NCI-H2107 (cell line): ENCODE measurements at places on chromosomes 13 and 19.

DNA sequence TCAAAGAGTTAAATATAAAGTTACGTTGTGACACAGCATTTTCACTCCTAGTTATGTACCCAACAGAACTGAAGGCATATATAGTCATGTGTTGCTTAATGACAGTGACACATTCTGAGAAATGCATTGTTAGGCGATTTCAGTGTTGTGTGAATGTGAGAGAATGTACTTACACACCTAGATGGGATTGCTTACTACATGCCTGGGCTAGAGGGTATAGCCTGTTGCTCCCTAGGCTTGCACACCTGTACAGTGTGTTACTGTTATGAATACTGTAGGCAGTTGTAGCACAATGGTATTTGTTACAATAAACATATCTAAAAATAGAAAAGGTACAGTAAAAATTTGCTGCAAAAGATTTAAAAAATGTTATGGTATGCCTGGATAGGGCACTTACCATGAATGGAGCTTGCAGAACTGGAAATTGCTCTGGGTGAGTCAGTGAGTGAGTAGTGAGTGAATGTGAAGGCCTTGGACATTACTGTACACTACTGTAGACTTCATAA is 89.2 kb downstream of the DHRS12 start:
- no peak for DNase-seq

DNA sequence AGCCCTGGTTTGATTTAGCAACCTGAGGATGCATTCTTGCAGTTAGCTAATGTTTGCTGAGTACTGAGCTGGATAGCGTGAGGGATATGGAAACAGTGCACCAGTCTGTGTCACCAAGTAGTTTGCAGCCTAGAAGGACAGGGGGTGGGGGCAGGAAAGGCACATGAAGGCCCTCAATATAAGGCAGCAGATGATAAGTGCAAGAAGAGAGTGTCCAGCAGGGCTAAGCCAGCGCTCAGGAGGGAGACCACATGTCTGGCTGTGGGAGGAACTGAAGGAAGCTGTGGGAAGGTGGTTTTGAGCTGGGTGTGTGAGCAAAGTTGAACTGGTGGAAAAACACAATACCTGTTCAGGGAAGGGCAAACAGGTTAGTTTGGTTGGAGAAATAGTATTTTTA is 1.7 kb downstream of the CXCL17 start:
- no peak for DNase-seq

GRCh38 chr19:33482476-33482875 is 39.1 kb downstream of the PEPD start:
- no peak for DNase-seq

DNA sequence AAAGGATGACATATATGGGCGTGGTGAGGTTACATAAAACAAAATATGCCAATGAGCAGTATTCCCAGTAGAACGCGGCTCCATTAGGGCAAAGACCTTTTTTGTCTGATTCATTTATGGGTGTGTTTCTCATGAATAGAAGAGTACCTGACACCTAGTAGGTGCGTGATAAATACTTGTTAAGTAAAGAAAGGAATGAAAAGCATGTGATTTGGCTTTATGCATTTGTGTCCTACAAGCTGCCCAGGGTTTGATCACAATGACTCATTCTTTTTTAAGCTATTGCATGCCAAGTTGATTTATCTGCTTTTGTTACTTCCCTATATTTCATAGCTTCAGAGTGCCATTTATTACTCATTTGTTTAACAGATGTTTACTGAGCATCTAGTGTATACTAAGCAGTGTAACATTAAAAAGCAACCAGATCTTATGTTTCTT is 19.1 kb upstream of the KCTD4 start:
- DNase-seq, result no peak

DNA sequence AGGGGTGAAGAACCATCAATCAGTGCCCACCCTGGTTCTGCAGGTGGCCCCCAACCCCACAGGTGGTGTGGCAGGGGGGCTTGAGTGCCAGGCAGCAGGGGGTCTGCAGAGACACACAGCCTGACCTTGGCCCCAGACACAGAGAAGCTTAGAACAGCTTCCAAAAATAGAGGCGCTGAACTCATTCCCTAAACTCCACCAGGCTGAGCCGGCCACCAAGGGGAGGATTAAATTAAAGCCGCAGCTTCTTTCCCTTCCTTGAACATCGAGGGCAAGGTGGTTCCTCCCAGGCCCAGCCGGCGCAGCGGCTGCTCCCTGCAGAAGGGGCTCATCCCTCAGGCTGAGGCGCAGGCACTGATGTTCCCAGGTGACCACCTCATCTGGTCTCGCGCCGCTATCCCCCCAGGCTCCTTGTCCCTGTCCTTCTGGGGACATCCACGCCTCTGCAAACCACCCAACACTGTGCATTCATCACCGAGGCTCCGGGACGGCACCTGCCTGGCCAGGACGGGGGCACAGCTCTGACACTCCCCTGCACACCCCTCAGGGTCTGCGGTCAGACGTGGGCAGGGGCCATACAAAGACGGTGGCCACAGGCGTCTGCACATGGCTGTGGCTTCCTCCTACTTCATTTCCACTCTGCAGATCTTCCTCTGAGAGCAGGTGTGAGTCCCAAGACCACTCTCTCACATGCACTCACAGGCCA is 30.9 kb downstream of the LAMP1 start:
- DNase-seq, result no peak

GRCh38 chr13:78036841-78037240 is 118.2 kb upstream of the EDNRB start:
- no peak for DNase-seq

DNA sequence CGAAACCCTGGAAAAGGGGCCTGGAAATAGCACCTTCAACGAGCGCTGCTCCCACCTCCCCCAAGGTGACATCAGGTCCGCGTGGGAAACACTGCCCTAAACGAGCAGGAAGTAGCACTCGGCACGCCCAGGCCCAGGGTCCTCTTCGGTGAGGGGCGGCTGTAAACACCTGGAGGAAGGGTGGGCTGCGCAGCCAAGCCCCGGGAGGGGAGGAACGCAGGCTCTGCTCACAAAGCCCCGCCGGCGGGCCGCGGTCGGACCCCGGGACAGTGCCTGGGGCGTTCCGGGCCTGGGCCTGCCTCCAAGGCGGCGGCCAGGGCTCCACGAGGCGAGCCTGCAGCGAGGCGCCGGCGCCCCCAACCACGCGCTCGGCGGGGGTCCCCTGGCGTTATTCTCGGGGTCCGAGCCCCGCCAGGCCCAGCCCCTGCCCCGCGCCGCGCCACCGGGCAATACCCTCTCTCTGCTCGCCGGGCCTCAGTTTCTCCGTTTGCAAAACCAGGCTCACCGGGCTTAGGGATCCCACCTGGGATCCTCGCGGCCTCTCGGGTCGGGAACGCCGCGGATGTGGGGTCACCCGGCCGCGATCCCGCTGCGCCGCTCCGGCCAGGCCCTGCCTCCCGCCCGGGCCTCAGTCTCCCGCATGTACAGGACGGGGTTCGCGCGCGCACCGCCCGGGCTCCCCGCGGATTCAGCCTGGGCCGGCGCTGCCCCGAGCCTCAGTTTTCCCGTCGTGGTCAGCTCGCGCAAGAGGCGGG is 630 bp downstream of the RNF126 start:
- no peak for DNase-seq

DNA sequence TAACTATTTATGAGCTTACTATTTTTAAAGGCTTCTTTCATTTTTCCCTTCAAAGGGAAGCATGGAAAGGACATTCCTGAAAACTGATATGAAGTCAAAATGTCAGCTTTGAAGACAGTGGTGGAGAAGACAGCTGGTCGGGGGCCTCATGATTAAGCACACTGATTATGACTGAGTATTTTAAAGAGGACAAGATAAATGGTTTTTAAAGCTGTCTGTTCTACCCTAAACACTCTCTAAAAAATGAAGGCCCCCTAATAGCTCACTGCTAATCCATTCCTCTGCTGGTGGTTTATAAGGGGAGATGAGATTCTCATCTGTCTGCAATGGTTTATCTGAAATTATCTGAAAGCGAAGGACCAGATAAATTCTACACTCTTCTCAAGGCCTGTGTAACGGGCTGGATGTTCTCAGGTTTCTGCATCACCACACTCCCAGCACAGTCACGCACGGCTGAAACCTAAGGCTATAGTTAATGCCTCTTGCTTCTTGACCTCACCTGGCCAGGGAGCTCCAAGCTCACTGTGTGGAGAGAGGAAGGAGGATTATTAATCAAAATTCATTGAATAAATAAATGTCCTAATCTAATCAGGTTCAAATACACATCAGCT is 86.9 kb upstream of the DOCK9 start:
- no peak for DNase-seq

GRCh38 chr13:114097212-114097892 is 35.1 kb downstream of the RASA3 start:
- DNase-seq, result peak; percentile 34
